ENCODE measurements at places on chromosomes 1 and 21.

GRCh38 chr1:236181059-236181458, 38.7 kb downstream of the GPR137B start:
- DNase-seq = no peak

DNA sequence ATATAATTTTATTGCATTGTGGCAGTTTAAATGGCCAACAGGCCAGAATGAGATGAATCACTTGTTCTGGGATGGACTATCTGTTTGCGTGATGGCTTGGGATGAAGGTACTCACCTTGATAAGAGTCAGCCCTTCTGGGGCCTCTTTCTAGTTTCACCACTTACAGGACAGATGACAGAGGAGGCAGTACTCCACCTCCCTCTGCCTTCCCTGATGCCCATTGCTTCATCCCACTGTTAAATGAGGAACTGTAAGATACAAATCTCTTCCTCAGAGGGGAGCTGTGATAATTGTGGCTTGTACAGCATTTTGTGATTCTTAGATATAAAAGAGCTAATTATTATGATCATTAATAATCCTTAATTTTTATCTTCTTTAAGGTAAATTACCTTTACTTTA, 3.7 kb upstream of the TCHH start:
- DNase-seq = no peak

DNA sequence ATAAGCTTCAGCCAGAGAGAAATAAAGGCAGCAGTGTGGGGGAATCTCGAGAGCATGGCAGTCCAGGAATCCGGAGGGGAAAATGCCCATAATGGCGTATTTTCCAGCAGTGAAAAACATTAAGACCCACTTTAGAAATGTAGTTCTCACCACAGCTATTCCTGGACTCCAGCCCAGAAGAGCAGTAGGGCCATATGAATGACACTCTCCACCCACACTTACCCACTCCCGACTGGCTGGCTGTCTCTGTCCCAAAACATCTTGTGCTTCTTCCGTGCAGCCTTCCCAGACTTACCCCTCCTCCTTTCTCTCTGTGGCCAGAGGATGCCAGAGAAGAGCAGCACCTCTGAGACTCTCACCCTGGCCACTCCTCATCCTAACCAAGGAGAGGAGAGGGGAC, 56.4 kb downstream of the TRABD2B start:
- DNase-seq = no peak

DNA sequence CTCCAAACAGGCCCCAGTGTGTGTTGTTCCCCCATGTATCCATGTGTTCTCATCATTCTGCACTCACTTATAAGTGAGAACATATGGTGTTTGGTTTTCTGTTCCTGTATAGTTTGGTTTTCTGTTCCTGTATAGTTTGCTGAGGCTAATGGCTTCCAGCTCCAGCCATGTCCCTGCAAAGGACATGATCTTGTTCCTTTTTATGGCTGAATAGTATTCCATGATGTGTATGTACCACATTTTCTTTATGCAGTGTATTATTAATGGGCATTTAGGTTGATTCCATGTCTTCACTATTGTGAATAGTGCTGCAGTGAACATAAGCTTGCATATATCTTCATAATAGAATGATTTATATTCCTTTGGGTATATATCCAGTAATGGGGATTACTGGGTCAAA, 111.8 kb downstream of the MAN1A2 start:
- DNase-seq = no peak

DNA sequence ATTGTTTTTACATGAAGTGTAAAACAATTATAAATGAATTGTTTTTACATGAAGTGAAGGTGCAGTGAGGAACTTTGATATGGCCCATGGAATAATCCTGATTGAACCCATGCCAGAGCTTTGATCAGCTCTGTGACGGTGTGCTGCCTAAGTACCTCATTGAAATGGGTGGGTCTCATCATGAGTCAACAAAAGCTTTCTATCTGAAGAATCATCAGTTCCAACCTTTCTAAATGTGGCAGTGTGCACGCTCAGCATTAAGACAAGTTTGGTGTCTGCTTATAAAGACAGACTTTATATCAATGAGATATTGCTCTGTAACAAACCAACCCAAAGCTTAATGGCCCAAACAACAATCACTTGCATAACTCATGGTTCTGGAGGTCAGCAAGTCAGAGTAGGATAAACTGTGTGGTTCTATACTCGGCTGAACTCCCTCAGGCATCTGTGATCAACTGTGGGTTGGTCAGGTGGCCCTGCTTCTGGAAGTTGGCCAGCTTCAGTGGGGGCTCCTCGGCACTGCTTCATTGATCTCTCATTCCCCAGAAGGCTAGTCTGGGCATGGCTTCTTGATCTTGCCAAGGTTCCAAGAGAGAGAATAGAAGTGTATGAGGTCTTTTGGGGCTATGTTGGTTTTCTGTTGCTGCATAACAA, 258.0 kb downstream of the LTN1 start:
- DNase-seq = no peak

GRCh38 chr1:91937613-91938012, 11.6 kb upstream of the BRDT start:
- no peak for DNase-seq

- no peak for DNase-seq
These were observed 19.8 kb downstream of the VPS45 start for GRCh38 chr1:150087415-150087814.

DNA sequence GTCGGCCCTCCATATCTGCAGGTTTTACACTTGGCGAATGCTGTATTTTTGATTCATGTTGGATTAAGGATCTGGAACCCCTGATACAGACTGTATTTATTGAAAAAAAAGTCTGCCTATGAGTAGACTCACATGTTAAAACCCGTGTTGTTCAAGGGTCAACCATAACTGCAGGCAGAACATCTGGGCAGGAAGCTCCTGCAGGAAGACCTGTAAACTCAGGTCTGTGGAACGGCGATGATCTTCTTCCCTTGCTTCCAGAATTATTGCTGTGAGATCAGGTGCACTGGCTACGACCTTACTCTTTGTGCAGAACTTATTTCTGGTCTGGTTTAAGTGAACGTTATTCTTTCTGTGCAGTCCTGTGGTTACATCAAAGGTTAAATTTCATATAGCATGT, 96.6 kb downstream of the DISC1 start:
- DNase-seq = no peak

GRCh38 chr1:91712981-91713841, 172.7 kb downstream of the TGFBR3 start:
- peak; percentile 32 for DNase-seq

- no peak for DNase-seq
These were observed 184.2 kb downstream of the TRABD2B start for GRCh38 chr1:47812904-47813514.

DNA sequence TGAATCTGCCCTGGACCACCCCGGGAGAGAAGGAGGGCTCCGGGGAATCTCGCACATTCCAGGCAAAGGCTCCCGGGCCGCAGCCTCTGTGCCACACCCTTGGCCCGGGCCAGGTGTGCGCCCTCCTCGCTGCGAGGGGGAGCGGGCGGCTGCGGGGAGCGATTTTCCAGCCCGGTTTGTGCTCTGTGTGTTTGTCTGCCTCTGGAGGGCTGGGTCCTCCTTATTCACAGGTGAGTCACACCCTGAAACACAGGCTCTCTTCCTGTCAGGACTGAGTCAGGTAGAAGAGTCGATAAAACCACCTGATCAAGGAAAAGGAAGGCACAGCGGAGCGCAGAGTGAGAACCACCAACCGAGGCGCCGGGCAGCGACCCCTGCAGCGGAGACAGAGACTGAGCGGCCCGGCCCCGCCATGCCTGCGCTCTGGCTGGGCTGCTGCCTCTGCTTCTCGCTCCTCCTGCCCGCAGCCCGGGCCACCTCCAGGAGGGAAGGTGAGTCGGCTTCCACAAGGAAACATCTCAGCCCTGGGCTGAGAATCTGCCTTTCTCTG, at the start of gene LAMC2:
Gene LAMC2 (plus strand): TSS at position 324 of the 550 bp plus-strand sequence. CDS start 89 bp downstream, at position 413.
- DNase-seq = peak; percentile 5

DNA sequence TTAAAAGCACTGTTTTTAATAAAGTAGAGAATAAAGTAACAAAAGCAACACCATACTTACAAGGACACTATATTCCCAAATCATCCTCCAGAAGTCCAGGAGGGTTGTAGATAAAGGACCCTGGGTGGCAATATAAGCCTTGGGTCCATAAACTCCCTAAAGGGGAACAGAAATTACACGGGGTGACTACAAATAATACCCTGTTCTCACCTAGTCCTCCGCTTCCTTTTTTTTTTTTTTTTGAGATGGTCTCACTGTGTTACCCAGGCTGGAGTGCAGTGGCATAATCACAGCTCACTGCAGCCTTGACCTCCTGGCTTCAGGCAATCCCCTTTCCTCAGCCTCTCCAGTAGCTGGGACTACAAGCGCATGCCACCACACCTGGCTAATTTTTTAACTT, 13.1 kb downstream of the PTPN22 start:
- DNase-seq = no peak

DNA sequence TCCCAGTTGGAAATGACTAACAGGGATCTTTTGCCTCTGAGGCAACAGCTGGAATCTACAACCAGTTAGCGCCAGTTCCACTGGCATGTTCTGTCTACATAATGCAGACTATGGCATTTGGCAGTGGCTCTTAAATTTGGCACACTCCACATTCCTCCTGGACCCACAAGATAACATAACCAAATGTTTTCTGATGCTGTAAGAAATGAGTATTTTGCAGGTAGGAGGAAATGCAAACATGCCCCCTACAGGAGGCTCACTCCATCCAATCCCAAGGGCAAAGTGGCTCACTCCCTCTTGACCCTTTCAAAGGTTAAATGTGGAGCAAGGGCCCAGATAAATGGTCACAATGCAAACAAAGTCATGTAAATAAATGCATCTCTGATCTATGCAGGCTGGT, 129.2 kb upstream of the PROX1 start:
- no peak for DNase-seq

GRCh38 chr1:91621360-91621759, 120.7 kb downstream of the CDC7 start:
- no peak for DNase-seq

DNA sequence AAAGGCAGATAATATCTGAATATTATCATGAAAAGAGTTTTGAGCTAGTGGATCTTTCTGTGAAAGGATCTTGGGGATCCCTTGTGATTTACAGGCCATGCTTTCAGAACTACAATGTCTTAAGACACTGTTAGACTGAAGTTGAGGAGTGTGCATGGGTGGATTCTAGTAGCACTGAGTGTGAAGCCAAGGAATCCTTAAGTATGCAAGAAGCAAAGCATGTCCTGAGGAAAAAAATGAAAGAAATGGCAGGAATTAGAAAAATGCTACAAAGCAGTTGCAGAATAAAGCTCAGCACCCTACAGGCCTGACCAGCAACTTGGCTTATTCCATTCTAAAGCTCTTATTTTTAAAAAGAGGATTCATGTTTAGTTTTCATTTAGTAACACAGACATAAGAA, 11.9 kb downstream of the STX6 start:
- DNase-seq = no peak

DNA sequence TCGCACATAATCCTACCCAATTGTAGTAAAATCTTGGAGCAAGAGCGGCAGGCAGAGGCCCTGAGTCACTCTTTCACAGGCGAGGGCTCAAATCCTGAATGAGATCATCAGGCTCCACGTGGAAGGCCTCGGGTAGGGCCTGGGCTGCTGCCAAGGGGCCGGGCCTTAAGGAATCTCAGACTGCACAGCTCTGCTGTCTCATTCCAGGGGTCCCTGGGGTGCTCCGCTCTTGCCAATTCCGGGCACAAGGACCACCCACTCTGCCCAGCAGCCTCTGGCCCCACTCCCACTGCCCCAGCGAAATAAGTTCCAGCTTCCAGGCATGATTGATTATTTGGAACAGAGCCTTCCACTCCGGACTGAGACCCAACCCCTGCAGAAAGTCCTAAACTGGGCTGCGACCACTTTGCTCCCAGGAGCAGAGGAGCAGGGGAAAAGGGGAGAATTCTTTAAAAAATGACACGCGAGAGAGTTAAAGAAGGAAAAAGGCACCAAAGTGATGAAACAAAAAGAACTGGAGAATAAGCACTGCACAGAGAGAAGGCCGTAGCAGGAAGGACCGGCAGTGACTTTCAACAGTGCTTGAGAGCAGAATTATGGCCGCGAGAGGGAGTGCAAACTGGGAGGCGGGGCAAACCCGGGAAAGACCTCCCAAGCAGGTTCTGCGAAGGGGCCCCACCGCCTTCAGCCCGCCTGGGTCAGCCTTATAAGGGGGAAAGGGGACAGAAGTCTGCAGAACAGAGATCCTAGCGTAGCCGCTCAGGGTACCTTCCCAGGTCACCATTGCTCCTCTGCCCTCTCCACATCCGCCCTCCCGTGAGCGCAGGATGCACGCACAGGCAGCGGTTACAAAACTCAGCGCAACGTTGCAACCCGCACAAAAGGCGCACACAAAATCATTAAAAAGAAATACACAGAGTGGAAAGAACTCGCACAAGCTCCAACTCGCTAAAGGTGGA, 2.0 kb downstream of the ADAMTS1 start:
- no peak for DNase-seq

DNA sequence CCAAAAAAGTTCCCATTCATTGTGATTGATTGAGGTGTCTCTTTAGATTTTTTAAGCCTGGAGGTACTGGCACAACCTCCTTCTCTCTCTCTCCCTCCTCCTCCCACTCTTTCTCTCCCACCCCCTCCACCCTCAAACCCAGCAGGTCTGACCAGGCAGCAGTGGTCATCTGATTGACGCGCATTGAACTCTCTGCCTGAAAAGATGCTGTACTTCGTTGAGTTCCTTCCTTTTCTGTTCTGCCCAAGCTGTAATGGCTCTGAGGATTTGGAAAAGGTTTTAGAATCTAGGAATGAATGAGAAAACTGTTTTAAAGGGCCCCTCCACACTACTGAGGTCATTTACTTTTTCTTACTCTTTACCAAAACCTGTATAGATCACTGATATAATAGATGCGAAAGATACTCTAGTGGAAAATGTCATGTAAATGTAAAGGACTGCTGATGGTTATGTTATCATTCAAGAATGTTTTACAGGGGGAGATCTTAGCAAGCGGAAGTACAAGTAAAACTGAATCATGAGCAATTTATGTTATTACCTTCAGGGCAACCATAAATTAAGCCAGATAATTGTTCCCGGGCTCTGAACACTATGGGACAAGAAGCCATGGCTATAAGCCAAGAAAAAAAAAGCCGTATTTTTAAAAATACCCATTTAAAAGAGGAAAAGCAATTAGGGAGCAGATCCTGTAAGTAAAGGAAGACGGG, 25.2 kb upstream of the DYRK1A start:
- DNase-seq = no peak

DNA sequence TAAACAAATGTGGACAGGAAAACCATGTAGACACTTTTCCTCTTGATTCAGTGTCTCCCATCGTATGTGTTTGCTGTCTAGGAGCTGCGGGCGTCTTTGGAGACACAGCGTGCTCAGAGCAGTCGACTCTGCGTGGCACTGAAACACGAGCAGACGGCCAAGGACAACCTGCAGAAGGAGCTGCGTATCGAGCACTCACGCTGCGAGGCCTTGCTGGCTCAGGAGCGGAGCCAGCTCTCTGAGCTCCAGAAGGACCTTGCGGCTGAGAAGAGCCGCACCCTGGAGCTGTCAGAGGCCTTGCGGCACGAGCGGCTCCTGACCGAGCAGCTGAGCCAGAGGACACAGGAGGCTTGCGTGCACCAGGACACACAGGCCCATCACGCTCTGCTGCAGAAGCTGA, 27.2 kb upstream of the DIP2A start:
- no peak for DNase-seq
